Peyer's patch (tissue), 4 donors: ENCODE measurements at places on chromosomes 1 and 21.

- peak; percentile 45 for DNase-seq
Observed at GRCh38 chr1:3912809-3913685, 13.0 kb upstream of the C1orf174 start.

- no peak for DNase-seq
Observed at GRCh38 chr1:13451399-13451965, 41.2 kb downstream of the PRAMEF20 start.

DNA sequence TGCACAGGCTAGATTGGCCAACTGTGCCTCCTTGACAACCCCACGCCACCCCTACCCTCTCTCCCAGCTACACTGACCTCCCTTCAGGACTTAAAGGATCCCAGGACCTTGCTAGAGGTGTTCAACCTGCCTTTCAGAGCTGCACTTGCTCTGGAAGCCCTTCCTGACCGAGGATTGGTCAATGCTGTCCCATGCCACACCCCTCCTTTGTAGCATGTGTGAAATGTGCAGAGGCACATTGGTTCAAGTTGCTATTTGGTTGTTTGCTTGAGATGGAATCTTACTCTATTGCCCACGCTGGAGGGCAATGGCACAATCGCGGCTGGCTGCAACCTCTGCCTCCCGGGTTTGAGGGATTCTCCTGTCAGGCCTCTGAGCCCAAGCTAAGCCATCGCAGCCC, 21.8 kb downstream of the ACTA1 start:
- DNase-seq, result no peak

GRCh38 chr21:28018213-28018612, 974.5 kb downstream of the LTN1 start:
- no peak for DNase-seq

- DNase-seq, result no peak
Observed at GRCh38 chr1:41456847-41457540, 27.5 kb downstream of the EDN2 start.

GRCh38 chr1:169138866-169139670, 32.6 kb downstream of the ATP1B1 start:
- DNase-seq, result no peak

GRCh38 chr1:91699339-91699974, 186.5 kb downstream of the TGFBR3 start:
- DNase-seq, result no peak

GRCh38 chr21:40402884-40403582, 443.9 kb downstream of the DSCAM start:
- DNase-seq, result no peak

DNA sequence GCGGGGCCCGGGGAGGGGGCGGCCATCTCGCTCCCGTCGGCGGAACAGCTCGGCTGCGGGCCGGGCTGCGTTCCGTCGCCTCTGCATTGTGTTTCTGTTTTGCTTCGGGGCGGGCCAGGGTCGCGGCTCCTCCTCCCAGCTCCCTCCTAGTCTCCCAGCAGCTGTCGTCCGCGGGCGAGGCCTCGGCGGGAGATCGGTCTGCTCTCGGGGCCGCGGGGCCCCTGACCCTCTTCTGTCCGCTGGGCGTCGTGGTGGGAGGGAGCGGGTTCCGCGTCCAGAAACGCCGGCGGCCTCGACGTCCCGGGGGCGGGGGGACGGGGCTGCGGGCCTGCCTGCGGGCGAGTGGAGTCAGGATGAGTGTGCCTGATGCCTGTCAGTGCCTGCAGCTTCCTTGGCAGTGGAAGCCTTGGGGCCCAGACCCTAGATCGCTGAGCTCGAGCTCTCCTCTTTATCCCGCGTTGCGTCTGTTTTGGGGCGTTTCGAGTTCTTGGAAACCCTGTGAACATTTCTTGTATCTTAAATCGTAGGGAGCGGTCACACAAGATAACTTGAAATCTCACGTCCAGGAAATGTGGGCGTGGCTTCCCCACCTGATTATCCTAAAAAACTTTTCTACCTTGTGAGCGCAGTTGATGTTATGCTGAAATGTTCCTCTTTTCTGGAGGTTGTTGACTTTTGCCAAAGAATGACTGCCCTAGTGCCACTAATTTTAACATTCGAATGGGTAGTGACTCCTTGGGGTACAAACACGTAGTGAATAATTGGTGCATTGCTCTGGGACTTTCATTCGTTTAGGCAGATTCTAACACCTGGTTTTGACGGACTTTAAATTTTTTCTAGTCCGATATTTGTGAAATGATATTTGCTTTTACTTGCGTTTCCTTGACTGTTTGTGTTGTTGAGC, 676 bp downstream of the MORC3 start:
- DNase-seq, result peak; percentile 82

- peak; percentile 32 for DNase-seq
Observed at GRCh38 chr1:226111098-226111882, 48.8 kb downstream of the H3-3A start.

DNA sequence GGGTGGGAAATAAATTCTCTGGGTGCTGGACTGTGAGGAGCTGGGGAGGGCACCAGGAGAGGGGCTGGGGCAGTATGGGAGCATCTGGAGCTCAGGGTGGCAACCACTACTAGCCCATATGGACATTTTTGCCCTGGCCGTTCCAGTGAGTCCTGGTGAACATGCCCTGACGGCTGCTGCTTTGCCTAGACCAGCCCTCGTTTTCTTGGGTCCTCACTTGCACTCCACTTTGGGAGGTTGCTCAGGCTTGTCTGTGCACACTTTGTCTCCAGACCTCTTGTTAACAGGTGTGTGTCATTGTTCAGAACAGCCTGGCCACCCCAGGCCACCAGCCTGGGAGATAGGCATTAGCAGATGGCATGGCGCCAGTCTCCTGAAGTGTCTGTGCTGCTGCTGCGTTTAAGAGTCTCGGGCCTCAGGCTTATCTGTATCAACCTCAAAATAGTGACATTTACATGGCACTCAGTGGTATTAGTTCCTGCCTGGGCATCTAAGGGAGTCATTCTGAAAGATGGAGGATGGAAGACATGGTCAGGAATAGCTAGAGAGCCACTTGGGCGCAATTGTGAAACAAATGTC, 190.5 kb downstream of the PTPRU start:
- no peak for DNase-seq

GRCh38 chr1:178342745-178343144, 154.0 kb downstream of the CLEC20A start:
- no peak for DNase-seq

DNA sequence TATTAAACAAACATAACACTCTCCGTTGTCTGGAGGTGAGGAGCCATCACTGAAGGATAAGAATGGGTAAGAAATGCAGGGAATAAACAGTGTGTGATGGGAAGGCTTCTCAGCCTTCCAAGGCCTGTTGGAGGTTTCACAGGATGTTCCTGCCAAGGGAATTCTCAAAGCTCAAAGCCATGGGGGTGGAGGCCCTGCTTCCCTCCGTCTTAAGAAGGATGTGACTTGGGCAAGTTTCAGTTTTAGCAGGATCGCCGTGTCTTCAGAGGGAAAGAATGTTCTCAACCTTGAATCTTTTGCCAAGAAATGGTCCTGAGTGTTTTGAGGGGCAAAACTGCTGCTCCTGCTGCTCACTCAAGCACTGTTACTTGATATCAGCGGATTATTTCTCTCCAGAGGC, 41.7 kb upstream of the IL20 start:
- DNase-seq, result no peak

- DNase-seq, result peak; percentile 63
Observed at GRCh38 chr1:36576118-36576517, 93.4 kb upstream of the CSF3R start.

DNA sequence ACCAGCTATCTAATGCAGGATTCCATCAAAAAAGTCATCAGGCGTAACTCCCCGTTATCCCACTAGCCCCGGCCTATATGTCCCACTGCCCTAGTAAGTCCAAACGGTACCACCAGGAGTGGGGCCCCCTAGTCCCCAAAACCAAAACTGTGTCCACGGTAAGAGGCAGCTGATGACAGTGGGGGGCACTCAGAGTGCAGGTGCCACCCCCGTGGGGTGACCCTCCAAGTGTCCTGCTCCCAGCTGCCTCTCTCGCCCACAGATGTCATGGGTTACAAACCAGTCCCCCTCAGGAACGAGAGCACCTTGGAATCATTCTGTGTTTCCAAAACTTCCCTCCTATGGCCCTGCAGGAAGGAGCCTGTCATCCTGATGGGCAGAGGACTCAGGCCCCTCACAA, 10.9 kb upstream of the AURKAIP1 start:
- DNase-seq, result no peak

DNA sequence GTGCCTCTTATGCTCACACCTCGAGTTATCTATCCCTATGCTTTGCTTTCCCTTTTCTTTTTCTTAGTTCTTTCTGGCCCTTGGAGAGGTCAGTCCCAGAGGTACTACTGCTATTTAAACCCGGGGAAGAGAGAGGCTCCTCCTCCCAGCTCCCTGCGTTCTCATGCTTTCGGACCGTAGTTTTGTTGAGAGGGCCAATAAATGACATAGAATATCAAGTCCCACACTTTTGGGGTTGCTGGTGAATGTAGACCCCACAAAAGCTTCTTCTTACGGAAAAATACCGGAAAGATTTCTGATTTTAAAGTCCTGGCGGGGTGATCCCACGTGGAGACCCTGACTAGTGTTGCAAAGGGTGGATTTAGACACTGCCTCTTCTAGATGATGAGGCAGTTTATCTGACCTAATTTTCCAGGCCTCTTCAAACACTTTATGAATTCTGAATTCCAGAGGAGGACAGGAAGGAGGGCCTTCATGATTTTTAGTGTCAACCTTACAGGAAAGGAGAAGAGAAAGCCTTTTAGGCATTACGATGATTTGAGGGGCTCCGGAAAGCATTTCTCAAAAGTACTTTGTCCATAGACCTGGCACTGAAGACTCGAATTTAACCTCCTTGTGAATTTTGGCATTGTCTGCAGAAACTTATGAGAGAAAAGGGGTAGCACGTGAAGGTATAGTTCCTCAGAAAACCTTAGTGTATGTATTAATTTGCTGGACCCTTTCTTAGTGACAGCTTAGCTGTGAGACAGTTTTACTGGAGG, 694 bp downstream of the TMEM167B start:
- DNase-seq, result no peak

DNA sequence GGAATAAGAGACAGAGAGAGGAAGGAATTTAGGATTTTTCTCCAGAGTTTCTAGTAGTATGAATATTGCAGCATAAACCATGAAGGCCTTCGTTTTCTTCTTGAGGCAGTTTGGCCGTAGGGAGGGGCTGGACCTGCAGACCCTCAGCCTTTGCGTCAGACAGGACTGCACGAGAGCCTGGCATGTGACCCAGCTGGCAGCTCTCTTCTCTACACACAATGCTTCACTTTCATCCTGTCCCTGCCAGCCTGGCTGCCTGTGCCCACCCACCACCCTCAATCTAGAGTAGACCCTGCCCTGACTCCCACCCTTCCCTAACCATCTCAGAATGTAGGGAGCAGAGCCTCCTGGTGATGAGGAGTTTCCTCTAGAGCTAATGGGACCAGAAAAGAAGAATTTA, 1.6 kb downstream of the CA14 start:
- DNase-seq, result no peak

DNA sequence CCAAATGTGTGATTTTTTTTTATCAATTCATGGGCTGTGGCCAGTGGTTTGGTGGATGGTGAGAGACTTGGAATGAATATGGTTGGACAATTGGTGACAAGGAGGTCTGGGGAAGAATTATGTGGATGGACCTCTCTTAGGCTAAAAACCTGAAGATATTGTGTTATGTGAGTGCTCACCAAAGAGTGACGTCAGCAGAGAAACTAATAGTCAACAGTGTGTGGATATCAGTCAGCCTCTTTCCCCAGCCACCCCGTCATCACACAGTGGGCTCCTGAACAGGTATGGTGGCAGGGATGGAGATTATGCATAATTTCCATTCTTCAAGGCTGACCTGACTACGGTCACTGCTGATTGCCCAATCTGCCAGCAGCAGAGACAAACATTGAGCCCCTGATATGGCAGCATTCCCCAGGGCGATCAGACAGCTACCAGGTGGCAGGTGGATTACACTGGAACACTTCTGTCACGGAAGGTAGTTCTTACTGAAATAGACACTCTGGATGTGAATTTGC, 9.2 kb upstream of the OR2G2 start:
- no peak for DNase-seq

DNA sequence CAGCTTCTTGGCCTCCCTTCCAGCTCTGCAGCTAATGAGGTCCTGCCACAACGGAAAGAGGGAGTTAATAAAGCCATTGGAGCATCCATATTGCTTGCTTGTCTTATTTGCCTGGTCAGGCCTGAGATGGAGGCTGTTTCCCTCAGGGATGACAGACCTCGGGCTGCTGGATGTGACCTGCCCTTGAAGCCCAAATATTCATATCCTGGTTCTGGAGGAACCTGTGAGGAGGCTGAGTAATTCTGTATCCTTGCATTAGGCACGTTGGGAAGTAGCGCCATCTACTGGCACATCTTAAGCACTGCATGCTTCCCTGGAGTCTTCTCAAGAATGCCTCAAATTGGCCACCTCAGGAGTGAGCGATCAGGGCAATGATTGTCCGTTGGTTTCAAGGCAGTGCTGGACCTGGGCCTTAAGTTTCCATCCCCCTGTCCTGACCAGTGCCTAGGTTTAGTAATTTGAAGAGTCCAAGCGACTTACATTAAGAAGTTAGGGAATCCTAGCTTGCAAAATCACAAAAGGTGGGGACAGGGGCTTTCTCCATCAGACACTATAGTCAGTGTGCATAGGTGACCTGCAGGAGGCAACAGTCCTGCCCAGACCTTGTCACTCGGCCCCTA, 13.8 kb upstream of the NASP start:
- peak; percentile 70 for DNase-seq

DNA sequence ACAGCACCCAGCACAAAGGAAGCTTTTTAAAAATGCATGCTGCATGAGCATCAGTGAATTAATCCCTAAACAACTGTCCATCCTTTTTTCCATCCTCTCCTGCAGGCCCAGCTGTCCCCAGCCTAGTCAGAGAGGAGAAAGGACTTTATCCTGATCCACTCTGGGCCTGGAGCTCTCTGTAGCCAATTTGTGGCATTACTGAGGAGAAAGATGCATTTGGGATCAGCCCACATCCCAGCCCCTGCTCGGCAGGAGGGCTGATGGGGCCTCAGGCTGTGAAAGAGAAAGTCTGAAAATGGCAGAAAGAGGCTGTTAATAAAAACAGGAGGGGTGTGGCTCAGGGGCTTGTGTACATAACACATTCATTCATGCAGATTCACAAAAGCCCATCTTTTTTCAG, 37.5 kb upstream of the ATP2B4 start:
- DNase-seq, result no peak

GRCh38 chr1:209389258-209389657, 194.3 kb upstream of the CAMK1G start:
- no peak for DNase-seq

DNA sequence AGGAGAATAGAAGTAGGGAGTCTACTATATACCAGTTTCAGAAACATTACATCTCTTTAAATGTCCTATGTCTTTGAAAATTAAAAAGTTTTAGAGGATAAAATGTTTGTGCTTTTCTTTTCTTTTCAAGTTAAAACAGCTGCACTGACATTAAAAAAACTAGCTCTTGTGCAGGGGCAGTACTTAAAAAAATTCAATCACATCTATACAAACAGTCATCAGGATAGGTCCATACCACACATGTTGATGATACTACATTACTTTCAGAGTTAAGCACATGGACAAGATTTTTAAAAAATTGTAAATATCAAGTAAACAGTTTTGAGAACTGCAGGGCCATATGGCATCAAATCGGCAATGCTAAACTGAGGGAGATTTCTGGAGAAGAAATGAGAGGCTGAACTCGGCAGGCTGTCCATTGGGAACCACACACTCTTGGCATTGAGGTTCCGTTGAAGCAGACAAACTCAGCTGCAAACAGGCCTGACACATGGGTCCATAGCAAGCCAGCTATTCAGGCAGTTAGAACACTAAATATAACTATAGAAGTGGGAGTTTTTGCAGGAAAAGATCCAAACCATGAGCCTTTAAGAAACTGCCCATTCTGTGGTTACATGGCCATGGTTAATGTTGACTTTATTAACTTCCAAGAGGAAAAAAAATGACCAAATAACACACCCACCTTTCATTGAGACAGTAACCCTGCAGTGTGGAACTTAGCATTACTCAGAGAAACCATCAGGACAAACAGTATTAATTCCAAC, 84.5 kb upstream of the BCL10 start:
- no peak for DNase-seq
